ENCODE measurements at places on chromosomes 6 and 20.

DNA sequence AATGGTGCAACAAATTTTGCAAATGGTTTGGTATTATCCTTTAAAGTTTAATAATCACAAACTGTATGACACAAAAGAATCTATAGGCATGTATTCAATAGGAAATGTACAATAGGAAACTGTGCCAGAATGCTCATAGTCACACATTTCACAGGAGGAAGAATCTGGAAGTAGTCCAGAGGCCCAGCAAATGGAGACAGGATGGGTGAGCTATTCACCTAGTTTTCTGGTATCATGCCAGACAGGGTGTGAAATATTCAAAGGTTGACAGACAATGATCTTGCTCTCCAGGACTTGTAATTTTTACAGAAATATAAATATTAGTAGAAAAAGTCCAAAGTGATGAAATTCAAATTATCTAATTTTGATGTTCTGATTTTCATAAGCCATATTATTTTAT is 520.1 kb upstream of the IMPG1 start:
- no peak for DNase-seq

- no peak for DNase-seq
Measured at GRCh38 chr20:38125157-38126056, 39.7 kb downstream of the TGM2 start.

DNA sequence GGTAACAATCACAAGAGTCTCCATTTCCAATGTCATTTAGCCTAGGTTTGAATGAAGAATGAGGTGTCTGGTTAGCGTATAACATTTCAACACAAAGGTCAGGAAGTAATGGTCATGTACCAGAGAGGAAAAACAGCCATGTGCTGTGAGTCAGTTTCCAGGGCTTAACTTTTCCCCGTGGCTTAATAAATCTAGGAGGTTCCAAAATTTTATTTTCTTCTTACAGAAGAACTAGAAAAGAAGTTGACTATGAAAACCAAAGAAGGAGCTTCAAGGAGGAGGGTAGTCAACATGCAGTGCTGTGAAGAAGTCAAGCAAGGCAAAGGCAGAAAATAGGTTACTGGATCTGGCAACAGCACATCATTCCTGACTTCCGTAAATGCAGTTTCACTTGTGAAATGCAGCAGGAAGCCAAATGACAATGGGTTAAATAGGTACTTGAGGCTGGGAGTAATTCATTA is 8.4 kb upstream of the GABRR2 start:
- no peak for DNase-seq

- no peak for DNase-seq
Measured at GRCh38 chr6:69867639-69867976, 1.3 kb downstream of the COL19A1 start.

DNA sequence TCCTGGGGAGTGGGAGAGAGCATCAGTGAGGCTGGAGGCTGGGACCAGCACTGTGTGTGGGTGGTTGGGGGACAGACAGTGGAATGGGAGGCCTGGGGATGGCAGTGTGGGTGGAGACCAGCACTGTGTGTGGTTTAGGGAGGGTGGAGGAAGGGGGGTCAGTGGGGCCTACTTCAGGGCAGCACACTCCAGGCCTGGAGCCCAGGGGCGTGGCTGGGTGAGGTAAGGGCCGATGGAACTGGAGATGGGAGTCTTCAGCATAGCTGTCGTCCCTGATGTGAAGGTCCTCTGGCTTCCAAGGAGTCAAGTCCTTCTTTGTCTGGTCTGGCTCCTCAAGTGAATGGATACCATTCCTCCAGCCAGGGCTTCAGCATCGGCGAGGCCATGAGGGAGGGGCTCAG is 18.6 kb downstream of the KCNK17 start:
- DNase-seq: no peak

DNA sequence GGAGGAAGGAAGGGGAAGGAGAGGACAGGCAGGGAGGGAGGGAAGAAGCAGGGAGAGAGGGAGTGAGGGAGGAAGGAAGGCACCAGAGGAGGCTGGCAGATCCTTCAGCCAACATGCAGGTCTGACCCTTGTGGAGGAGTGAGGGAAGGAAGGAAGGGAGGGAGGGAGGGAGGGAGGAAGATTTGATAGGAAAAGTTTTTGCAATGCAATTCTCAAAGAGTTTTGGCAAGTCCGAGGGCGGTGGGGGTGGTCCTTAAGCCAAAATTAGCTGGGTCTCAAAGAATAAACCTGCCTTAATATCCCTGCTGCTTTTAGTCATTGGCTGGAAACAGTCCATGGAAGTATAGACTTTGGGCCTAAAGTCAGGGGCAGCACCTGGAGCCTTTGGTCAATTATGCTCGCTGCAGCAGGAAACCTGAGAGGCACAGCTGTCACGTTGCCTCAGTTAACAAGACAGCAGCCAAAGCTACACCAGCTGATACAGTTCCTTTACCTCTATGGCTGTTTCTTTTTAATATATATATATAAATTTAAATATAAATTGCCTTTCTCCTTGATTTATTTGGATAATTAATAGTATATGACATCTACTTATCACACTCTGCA is 115.7 kb upstream of the RALGAPA2 start:
- DNase-seq: no peak

- DNase-seq: no peak
Measured at GRCh38 chr6:85942844-85943243, 300.2 kb upstream of the SYNCRIP start.

DNA sequence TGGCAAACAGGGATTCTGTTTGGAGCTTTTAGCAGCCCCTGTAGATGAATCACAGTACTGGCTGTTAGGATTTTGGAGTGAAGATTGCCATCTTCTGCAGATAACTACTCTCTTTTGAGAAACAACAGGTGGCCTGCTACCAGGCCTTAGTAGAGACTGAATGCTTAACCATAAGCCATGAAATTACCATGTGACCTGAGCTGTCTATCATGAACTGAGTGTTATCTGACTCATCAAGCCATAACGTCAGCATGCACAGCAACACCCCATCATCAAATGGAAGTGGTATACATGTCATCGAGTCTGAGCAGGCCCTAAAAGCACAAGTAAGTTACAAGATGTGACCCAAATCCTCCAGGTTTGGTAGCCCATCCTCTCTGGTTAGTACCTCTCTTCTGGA is 132.6 kb downstream of the GPR63 start:
- DNase-seq: no peak

DNA sequence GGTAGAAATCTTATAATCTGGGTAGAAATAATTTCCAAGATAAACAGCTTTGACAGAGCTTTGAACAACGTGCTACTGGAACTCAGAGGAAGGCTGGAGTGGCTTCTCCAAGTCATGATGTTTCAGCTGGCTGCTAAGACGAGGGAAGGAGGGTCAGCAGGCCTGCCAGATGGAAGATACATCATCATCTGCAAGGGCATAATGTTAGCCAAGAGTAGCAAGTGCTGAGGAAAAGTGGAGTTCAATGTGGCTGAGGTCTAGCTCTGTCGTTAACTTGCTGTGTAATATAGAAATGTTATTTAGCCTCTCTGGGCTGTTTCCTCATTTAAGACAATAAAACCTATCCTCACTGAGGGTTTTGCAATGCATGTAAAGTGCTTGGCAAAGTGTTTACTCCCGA is 35.1 kb downstream of the RGS17 start:
- DNase-seq: no peak

DNA sequence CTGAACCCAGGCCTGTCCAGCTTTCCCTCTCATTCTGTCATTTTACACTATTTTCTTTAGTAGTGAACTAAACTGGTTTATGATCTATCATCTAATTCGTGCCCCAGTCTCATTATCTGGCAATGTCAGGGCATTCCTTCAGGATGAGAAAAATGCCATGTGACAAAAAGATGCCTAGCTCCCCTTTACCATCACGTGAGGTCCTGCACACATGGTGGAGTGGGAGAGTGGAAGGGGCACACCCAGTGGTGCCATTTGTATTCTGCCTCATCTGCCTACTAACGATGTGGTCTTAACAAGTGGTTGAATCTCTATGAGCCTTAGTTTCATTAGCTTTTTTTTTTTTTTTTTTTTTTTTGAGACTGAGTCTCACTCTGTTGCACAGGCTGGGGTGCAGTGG is 41.2 kb downstream of the CDC5L start:
- DNase-seq: no peak

GRCh38 chr20:35432430-35432735 is 5.6 kb downstream of the GDF5 start:
- no peak for DNase-seq

GRCh38 chr20:19416627-19417026 is 204.2 kb downstream of the SLC24A3 start:
- DNase-seq: no peak

DNA sequence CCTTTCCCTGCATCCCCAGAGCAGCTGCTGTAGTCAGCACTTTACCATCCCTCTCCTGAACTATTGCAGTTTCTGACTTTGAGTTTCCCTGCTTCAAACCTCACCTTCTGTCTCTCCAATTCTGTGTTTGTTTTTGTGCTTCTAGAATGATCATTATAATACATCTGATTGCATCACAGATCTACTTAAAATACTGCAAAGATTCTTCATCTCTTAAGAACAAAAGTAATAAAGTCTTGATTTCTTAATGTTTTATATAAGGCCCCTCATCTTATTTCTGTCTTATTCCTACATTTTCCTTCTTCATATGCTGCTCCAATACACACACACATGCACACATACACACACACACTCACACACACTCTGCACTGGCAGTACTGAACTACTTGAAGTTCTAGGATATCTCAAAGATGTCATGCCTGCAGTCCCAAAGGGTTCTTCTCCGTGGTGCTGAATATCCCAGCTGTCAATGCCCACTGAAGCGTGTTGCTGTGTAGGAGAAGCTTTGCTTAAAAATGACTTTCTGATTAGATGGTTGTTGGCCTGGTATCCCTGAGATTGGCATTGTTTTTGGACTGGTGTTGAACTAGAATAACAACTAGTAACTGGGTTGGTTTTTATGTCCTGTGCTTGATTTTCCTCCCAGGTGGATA is 97.2 kb downstream of the MAP3K4 start:
- no peak for DNase-seq

Data from ELF-1 (cell line).